ENCODE measurements at places on chromosomes 6 and 20.

DNA sequence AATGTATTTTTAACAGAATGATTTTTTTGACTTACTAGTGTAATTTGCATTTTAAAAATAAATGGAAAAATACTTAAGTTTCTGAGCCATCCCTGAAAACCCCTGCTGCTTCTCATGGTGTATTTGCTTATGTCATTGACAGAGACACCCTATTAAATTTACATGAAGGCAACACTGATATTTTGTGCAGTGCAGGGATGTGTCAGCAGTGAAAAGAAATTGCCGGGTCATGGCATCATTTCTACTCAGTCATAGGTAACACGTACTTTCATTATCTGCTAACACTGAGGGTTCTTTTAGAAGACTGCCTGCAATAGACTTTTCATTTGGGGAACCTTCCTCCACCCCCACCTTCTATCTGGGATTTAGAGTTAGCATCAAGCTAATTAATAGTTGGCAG lies 136.7 kb upstream of the RNF217 start:
- DNase-seq: no peak

GRCh38 chr20:53884859-53885541 lies 185.4 kb downstream of the BCAS1 start:
- peak; percentile 17 for DNase-seq

GRCh38 chr6:79755967-79756366 lies 124.8 kb downstream of the SH3BGRL2 start:
- no peak for DNase-seq

DNA sequence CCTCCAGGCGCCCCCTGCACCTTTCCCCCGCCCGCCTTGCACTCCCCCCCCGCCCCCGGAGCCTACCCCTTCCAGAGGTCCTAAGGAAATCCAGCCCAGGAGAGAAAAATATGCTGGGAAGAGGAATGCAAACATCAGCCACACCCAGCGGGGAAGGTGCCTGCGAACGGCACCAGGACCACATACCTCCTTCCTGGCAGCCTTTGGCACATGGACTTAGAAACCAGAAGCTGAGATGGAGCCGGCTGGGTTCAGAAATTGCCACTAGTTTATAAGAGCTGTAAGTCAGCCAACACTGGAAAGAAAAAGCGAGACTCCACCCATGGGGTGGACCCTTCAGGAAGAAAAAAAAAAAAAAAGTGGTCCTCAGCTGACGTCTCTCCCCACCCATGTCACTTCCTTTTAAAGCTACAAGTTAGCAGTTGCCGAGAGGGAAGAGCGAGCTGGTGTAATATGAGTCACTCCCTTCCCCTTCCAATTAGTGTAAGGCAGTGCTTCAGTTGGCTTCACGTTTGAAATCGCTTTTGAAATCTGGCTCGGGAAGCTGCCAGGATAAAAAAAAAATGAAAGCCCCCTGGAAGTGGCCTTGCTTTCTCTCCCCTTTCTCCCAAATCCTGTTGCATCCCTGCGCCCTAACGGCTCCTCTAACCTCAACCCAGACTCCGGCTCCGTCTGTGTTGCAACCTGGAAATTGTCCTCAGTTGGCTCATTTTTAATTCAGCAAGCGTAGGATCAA lies at the start of gene AGPAT4:
TSS of gene AGPAT4 (minus strand) at position 310 of the 736 bp plus-strand sequence. CDS start 41,848 bp downstream, outside the sequence.
- DNase-seq: peak; percentile 98

- no peak for DNase-seq
Observed at GRCh38 chr20:63525971-63526370, 5.4 kb downstream of the PPDPF start.

- DNase-seq: peak; percentile 23
Observed at GRCh38 chr20:62409931-62410745, 3.1 kb upstream of the CABLES2 start.

All from iris pigment epithelial cell (primary cell).